ENCODE measurements at places on chromosomes 4 and X.

DNA sequence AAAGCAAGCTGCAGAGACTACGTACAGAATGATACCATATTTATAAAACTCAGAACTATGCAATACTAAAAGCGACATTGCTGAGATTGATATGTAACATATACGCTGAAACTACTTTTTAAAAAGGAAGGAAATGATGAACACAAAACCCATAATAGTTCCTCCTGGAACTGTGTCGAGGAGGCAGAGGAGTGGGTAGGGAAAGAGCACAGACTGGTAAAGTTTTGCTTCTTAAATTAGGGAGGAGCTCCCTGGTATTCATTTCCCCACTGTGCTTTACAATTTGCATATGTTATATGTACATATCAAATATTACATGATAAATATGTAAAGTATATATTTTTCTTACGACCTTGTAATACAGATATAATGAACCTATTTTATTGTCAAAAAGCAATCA, 13.9 kb downstream of the UFSP2 start:
- no peak for DNase-seq

DNA sequence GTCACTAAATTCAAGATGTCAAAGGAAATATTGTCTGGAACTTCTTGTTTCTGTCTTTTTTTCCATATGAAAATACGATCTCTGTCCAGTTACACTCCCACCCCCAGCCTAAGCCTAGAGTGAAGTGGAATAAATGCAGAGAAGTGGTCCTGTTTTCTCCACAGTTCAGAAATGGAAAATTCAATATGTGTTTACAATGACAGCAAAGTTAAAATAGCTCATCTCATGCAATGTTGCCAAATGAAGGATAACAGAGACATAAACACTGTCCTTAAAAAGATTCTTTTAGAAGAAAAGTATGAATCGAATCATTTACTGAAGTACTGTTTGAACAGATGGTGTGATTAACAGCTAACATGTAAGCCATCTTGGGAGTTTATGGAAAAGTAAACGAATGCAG, 160.8 kb upstream of the STK26 start:
- DNase-seq: no peak

DNA sequence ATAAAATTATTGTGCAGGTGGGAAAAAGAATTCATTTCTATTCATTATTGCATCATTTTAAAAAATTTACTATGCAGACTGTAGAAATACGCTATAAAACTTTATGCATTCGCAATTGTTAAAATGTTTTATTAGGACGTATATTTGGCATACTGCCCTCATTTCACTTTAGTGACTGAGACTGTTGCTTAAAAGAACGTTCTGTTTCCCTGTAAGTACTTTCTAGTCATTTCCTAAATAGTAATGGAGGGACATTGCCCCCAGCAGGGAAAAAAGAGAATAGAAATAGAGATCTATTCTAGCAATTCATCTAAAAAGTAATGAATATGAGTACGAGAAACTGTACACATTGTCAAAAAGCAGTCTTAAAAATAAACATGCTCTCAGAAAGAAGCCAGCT, 1295.8 kb upstream of the TENM3 start:
- DNase-seq: no peak

DNA sequence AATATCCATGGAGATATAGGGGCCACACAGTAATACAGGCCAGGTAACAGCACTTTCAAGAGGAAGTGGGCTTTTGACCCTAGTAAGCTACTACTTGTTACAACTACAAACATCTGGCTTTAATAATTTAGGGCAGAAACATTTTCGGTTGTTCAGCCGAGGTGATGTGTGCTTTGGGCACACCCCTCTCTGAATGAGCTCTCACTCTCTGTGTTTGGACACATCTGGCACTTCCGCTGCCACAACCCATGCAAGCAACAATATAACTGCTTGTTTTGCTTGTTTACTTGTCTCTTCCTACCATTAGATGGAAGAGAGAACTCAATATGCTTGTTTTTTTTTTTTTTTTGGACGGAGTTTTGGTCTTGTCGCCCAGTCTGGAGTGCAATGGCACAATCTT, 277.2 kb downstream of the HS3ST1 start:
- peak; percentile 29 for DNase-seq

DNA sequence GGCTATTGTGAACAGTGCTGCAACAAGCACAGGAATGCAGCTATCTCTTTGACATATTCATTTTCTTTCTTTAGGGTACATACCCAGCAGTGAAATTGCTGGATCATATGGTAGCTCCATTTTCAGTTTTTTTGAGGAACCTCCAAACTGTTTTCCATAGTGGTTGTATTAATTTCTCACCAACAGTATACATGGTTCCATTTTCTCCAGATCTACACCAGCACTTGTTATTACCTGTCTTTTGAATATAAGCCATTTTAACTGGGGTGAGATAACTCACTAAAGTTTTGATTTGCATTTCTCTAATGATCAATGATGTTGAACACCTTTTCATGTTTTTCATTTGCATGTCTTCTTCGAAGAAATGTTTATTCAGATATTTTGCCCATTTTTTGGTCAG, 241.1 kb upstream of the AGTR2 start:
- no peak for DNase-seq

GRCh38 chrX:79325263-79325958, 41.7 kb downstream of the ITM2A start:
- DNase-seq: no peak

GRCh38 chr4:119750048-119750447, 121.4 kb upstream of the PDE5A start:
- DNase-seq: no peak

DNA sequence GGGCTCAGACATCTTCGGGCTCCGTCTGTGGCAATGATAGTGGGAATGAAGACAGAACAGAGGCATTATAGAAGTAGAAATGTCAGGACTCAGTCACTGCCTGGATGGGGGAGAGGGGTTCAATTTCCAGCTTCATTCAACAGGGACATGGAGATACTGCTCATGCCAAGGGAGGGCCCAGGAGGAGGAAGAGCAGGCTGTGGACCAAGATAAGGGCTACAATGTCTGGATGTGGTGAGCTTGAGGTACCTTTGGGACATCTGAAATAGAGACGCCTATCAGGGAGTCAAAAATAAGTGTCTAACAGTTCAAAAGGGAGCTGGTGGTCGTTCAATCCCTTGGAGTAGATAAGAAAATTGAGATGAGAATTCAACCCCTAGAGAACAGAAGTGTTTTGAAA, 34.5 kb downstream of the ELF4 start:
- DNase-seq: no peak

- no peak for DNase-seq
These were observed 39.3 kb downstream of the HMX1 start for GRCh38 chr4:8832113-8832915.

DNA sequence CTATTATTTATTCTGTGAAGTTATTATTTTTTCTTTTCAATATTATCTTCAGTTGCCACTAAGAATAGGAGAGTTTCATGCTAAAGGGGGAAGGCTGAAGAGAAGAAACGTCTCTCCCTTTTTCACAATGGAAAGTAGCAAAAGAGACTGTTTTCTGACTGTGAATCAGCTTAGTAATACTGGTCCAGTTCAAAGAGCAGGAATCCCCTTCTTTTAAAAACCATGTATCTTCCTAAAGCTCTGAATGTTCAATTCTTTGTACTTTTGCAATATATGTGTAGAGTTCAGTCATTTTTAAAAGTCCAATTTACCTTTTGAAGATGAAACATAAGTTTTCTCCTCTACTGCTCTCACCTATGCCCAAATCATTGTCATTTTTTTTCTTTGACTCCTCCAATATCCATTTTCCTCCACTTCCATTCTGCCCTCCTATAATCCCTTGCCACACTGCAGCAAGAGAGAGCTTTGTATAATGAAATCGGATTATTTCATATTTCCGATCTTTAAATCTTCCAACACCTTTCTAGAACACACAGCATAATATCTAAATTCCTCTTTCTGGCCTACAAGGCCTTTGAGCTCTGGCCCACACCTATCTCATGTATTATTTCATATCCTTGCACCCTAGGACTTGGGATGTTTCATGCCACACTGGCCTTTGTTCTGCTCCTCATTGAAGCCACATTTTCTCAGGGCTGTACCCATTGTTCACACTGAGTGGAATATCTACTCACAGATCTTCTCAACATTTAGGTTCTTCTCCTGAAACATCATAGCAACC, 195.3 kb downstream of the CAMK2D start:
- DNase-seq: no peak

DNA sequence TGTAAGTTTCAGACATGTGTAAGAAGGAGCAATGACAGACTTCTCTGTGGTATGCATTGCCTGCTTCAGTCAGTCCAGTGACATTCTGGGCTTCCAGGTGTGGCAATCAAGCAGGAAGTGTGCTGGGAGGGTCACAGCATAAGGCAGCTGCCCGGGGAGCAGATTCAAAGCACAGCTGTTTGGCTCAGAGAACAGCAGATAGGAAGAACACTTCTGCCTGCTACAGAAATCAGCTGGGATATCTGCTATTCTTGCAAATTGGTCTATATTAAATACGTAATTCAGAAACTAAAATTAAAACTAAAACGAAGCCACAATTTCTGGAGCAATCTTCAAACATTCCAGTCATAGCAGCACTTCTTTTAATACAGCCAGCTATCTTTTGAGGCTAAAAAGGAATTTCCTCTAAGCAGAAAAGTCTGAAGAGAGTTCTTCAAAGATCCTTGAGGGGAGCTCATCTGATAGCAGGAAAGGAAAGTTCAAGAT, 47.5 kb upstream of the GALNT7 start:
- peak; percentile 33 for DNase-seq

DNA sequence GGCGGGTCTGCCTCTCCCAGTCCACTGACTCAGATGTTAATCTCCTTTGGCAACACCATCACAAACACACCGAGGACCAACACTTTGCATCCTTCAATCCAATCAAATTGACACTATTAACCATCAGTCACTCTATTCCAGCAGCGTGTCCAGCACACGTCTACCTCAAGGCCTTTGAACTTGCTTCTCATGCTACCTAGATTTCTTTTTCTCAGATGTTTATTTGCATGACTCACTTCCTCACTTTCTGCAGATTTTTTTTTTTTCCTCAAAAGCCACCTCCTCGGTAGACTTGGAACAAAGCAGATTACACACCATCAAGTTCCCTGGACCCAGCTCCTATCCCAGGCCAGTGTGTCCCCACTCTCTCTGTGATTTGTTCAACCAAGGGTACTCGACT, 49.5 kb downstream of the SUPT20HL2 start:
- DNase-seq: no peak

DNA sequence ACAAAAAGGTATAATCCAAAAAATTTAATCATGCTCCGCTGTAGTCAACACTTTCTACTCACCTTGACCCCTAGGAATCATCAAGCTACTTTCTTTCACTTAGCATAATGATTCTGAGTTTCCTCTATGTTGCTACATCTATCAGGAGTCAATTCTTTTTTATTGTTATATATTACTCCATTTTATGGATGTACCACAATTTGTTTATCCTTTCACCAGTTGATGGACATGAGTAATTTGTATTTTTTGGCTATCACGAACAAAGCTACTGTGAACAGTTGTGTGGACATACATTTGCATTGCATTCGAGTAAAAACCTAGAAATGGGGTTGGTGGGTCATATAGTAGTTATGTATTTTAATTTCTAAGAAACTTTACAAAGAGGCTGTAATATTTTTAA, 102.9 kb downstream of the PRSS12 start:
- no peak for DNase-seq

GRCh38 chrX:69156638-69157037, 8.6 kb downstream of the PJA1 start:
- DNase-seq: no peak

- DNase-seq: no peak
These were observed 624.8 kb upstream of the ATOH1 start for GRCh38 chr4:93203708-93204107.
